ENCODE measurements at places on chromosomes 3 and 15.

GRCh38 chr3:107752202-107752990, 229.6 kb downstream of the BBX start:
- DNase-seq: no peak

DNA sequence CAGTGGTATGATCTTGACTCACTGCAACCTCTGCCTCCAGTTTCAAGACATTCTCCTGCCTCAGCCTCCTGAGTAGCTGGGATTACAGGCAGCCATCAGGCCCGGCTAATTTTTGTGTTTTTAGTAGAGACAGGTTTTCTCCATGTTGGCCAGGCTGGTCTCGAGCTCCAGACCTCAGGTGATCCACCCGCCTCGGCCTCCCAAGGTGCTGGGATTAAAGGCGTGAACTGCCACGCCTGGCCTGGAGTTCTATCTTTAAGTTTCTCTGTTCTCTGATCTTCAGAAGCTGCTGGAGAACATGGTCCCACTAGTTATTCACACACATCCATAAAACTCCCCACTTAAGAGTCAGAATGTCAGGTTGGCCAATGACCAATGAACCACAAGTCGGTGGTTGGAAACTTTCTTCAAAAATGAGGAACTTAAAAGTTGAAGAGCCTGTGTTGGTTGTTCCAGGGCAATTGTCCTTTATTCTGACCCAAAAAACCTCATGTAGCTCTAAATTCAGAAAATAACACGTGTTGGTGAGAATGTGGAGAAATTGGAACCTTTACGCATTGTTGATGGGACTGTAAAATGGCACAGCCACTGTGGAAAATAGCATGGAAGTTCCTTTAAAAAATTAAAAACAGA, 55.9 kb upstream of the PIK3CB start:
- no peak for DNase-seq

DNA sequence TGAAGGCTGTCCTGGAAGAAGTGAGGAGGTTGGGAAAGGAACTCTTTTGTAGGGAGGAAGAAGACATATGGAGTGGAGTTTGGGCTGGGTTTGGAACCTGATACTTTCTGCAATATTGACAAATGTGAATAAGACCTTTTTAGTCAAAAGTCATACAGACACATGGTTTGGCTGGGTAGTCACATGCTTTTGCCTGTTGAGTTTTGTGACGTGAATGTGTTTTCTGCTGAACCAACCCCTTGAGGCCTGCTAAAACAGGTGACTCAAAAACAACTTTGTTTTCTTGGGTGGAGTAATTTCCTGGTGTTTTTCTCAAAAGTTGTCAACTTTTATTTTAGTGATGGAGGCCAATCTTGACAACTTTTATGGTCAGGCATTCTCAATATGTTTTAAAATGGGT, 39.4 kb upstream of the CCR4 start:
- DNase-seq: no peak

DNA sequence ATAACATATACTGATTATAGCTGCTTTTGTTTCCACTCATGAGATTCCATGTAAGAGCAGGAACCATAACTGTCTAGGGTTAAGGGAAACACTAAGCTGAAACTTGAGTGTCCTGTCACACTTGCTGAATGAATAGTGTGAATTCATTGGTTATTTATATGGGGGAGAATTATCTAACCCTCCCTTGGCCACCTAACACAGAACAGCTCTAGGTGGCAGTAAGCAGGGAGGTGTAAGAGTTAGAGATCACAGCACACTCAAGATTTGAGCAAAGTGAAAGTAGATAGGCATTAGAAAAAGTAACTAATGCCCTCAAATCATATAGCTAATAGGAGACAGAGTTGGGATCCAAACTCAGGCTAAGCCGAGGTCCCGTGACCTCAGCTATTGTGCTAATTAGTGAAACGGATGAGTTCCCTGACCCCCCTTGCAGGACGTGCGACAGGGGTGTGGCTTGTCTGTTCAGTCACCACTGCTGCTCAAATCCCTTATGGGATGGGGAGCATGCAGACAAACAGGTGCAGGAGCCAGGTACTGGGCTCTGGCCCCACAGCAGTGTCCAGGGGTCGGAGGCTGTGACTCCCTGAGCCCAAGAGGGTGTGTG, 27.7 kb upstream of the ANO10 start:
- DNase-seq: no peak

GRCh38 chr15:99055555-99056134, 48.1 kb upstream of the PGPEP1L start:
- DNase-seq: no peak

GRCh38 chr3:41307065-41307464, 107.8 kb downstream of the CTNNB1 start:
- no peak for DNase-seq

- no peak for DNase-seq
These were observed 106.6 kb downstream of the APBA2 start for GRCh38 chr15:28992336-28992864.

DNA sequence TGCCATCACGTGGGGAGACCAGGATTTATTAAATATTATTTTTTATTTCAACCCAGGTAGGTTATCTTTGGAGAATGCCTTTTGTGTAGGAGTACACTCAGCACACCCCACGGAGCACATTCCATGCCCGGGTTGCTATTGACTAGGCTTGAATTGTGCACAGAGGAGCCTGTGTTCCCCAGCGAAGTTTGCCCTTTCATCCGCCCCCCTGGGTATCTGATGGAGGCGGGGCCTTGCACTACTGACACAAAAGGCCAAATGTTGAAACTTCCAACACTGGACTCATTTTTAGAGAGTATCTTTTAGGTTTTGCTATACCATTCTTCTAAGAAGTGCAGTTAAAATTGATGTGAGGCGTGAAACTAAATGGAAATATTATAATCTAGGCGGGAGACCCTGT, 39.3 kb upstream of the PPP4R2 start:
- DNase-seq: peak; percentile 50

GRCh38 chr3:15576475-15576874, 24.9 kb downstream of the HACL1 start:
- DNase-seq: no peak

DNA sequence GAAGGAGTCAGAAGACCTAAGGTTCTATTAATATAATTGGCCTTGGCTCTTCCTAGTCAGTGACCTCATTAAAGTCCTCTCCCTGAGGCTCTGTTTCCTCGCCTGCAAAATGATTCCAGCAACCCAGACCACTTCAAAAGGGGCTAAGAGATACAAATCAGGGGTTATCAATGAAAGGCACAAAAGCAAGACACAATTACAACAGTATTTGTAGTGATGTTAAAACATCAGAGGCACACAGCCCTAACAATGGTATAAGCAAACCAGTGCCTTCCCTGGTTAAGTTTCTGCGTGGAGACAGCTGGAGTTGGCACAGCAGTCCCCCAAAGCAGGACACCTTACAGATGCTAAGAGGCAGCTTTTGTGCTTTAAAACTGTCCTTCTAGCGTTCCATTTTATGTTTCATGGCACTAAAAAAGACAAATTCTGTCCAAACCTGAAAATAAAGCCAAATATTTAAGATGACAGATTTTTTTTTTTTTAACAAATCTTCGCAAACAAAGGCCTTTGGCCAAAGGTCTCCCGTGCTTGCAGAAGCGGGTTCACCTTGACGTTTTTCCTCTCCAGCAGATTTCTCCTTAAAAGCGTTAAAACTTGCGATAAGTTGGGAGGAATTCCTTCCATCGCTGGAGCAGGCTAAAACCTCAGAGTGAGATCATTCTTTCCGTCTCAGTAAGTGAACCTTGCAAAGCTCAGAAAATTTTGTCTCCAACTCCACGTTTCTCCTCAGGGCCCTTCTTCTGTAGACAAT, 999 bp downstream of the ZNF280D start:
- DNase-seq: no peak

DNA sequence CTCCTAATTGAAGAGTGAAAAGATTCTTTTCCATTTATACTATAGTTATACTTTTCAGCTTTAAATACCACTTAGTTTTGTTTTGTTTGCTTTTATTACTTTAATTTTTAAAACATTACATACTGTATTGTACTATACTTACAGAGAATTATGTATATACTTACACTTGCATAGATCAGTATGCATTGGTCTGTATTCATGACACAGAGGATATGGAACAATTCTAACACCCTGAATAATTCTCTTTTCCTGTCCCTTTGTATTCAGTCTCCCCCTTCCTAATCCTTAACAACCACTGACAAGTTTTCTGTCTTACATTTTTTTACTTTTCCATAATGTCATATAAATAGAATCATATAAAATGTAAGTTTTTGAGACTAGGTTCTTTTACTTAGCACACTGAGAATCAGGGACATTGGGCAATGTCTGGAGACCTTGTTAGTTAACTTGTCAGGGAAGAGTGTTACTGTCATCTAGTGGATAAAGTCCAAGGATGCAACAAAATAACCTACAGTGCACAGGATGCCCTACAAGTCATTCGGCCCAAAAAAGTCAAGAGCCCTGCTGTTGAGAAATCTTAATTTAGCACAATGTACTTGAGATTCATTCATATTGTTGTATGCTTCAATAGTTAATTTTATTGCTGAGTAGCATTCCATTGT, 95.7 kb upstream of the MCTP2 start:
- no peak for DNase-seq

GRCh38 chr3:123071146-123071545, 4.3 kb downstream of the PDIA5 start:
- DNase-seq: no peak

- no peak for DNase-seq
These were observed 11.4 kb downstream of the CCDC14 start for GRCh38 chr3:123949641-123950040.

- peak; percentile 75 for DNase-seq
These were observed 86.3 kb upstream of the TCF12 start for GRCh38 chr15:56832125-56832524.

DNA sequence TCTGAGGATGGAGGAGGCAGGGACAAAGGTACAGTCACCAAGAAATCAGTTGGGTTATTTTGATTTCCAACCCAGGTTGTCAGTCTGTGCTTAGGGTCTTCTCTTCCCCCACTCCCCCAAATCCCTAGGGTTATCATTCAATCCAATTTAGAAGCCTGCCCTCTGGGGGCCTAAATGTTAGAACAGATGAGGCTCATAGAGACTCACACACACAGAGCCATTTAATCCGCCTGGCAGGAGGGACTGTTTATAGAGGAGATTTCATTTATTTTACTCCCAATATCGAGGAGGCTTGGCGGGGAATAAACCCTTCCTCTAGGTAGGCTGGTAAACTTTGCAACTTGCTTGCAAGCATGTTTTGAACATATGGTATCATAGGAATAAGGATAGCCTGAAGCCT, 52.8 kb downstream of the RHCG start:
- no peak for DNase-seq

GRCh38 chr3:30826531-30826942, 67.9 kb downstream of the GADL1 start:
- DNase-seq: no peak

DNA sequence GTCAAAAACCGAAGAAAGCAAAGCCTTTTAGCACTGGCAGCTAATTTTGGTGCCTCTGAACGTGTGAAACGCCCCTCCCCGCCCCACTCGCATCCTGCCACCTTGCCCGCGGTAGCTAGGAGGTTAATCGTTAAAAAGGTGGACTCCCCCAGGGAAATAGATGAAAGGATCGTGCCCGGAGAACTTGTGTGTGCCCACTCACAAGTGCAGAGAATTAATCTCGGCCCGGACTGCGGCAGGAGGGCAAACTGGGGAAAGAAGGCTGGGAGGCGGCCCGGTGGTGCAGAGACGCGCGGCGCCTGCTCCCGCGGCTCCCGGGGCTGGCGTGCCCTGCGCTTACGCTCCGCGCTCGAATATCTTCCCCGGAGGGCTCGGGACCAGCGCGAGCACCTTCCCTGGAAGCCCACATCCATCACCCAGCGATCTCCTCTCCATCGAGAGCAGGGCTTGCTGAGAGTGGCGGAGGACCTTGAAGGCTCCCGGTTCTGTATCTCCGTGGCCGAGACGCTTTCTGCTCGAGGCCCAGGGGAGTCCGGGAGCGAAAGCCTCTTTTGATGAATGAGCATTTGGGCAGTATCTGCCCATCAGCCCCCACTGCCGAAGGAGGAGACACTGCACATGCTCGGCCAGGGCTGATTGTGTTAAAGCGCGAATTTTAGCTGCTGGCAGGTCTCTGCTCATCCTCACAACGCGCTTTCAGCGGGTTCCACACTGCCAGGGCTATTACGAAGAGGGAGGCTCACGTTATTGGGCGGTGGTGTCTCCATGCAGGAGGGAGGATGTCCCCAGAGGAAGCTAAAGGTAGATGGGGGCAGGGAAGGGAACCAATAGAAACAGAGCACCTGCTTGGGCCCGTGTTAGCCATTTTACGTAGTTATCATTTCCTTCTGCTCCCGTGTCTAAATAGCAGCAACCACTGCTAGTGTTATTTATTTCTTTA, 1.3 kb upstream of the SPTSSB start:
- peak; percentile 62 for DNase-seq

- DNase-seq: no peak
These were observed 71.5 kb upstream of the GALNT15 start for GRCh38 chr3:16102905-16103364.

DNA sequence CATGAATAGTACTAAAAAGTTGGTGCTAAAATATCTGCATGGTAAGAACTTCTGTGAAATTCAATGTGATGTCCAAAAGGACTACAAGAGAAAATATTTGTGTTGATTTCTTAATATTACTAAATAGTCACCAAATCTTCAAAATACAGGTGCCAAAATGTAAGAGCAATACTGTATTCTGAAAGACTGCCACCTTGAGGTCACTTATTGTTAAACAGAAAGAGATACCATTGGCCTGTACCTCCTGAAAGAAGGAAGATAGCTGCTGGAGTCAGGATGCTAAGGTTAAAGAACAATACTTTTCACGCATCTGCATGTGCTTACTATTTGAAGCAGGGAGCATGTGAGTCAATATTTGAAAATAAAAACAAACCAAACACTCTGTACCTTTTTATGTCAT, 72.0 kb upstream of the LSAMP start:
- DNase-seq: no peak

- no peak for DNase-seq
These were observed 386 bp downstream of the SQOR start for GRCh38 chr15:45635191-45635638.

- no peak for DNase-seq
These were observed 16.8 kb downstream of the ATG7 start for GRCh38 chr3:11288786-11289637.

DNA sequence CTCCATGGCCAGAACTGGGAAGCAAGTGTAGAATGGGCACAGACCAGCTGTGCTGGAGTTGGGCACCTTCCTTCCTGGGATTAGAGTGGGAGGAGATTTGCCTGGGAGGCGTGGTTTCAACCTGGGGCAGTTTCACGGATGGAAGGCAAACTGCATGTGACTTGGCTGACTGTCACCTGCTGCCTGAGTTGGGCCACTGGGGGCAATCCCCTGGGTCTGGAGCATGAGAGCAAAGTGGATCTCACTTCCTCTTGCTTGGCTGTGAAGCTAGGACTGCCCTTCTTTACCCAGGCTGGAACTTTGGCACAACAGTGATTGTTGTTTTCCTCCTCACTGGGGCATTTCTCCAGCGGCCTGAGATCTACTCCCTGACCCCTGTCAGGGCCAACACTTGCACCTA, 1247.0 kb upstream of the EPHA6 start:
- DNase-seq: no peak

DNA sequence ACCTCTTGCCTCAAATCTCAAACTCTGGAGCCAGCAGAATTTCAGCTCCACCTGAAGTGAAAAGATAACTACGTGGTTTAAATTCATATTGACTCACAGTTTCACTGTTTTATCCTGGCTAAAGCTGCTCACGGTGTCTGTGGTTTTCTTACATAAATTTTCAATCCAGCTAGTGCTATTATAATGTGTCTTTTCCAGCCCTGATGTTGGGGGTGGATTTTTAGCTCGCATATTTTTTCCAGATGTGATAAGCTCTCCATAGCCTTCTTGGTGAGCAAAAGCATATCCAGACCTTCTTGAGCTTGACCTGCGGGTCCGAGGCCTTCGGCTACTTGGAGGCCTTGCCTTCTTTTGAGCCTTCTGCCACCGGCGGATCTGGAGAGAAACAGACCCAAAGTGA, 239.3 kb downstream of the DTWD1 start:
- no peak for DNase-seq

Data from anterior cingulate cortex (tissue), 58 donors.